Fibroblast of pulmonary artery (primary cell): ENCODE measurements at places on chromosomes 13 and 19.
A peak's percentile ranks its signal among the peaks of the same experiment; 100 is the strongest.

DNA sequence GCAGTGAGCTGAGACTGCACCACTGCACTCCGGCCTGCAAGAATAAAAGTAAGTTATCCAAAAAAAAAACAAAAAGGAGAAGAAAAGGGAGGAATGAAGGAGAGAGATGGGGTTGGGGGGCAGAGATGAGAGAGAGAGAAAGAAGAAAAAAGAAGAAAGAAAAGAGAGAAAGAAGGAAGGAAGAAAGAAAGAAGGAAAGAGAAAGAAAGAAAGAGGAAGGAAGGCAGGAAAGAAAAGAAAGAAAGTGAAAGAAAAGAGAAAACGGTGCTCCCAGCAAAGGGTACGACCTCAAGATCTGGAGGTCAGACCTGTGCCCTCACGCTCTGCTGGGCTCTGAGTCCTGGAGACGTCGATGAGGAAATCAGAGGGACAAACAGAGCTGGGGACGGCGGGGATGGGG, 3.7 kb downstream of the A1BG start:
- DNase-seq = no peak

DNA sequence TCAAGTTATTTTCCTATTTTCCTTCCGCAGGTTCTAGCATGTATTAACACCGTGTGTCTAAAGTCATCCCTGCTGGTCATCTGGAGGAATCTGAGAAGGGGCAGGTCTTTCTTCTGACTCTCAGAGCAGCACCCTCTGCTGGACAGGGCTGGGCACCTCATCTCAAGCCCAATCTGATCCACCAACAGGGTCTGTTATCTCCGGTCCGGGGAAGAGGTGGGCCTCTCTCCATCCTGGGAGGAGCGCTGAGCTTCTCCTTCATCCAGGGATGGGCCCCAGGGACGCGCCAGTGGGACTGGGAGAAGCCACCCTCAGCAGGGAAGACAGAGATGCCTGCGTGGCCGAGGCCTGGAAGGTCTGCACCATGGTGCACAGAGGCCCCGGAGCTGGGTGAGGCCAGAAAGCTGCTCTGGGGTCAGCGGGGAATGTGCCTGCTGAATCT, 26.0 kb upstream of the ZNF331 start:
- DNase-seq = peak; percentile 71

DNA sequence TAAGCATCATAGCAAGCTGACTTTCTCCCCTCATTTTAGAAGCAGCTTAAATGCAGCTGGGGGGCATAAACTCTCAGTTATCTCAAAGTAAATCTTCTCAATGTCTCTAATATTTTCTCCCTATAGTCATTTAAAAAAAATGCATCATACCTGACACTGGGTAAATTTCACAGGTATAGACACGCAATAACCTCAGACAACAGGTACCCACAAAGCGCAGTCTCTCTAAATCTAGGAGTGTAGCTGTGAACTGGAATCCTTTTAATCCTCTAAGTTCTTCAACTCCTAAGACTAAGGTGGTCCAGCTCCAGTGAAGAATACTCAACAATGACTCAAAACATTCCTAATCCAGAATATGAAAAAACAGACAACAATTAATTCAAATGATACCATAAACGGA, 141.2 kb downstream of the MYCBP2 start:
- no peak for DNase-seq

DNA sequence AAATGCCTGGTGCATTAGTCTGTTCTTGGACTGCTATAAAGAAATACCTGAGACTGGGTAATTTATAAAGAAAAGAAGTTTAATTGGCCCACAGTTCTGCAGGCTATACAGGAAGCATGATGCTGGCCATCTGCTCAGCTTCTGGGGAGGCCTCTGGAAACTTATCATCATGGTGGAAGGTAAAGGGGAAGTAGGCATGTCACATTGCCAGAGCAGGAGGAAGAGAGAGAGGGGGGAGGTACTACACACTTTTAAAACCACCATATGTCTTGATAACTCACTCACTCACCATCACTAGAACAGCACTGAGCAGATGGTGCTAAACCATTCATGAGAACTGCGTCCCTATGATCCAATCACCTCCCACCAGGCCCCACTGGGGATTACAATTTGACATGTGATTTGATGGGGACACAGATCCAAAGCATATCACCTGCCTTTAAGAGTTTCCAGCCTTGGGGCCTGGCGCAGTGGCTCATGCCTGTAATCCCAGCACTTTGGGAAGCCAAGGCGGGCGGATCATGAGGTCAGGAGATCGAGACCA, 219.0 kb downstream of the KATNAL1 start:
- no peak for DNase-seq

DNA sequence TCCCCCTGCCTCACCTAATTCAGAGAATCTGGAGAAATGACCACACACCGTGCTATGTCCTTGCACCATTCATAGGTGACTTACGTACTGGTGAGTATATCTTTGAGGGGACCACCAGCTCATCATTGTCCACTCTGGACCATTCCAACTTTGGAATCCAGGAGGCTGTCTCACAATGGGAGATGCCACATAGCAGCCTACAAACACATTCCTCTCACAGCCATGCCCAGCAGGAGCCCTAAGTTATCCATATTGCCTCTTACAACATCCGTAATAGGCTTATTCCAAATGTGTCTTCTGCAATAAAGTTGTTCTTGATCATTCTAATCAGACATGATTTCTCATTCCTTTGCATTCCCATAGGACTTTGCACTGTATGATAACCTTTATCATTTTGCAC, 436.7 kb downstream of the EFNB2 start:
- no peak for DNase-seq

- no peak for DNase-seq
Measured at GRCh38 chr19:29876414-29876813, 64.6 kb downstream of the CCNE1 start.

- DNase-seq = no peak
Measured at GRCh38 chr19:29277102-29277501, 64.2 kb upstream of the UQCRFS1 start.

DNA sequence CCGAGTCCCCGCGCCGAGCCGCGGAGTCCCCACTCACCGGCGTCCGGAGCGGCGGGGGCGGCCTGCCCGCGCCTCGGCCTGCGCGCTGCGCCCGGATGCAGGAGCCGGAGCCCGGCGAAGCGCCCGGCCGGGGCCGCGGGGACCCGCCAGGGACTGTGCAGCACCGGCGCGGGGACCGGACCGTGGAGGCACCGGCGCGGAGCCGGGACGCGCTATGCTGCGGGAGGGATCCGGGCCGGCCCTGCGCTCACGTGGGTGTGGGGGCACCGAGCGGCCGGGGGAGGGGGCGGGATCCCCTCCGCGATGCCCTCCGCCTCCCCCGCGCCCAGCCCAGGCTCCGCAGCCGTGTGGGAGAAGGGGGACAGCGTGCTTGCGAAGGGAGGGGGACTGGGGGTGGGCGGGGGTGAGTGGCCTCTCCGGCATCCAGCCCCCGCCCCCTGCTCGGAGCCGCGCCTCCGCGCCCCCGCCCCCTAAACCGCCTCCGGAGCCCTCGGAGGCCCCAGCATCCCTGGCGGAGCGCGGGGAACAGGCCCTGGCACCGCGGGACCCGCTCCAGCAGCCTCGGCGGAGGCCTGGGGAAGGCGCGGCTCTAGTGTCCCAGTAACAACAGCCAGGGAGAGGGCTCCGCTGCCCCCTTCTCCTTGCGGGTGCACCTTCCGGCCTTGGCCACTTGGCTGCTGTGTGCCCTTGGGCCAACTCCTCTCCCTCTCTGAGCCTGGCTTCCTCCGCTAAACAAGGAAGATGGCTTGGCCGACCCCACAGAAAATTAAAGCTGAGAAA, at the start of gene SLC1A6:
Gene SLC1A6, minus strand, starts transcription at position 389 of the 780 bp plus-strand sequence. CDS start 6,954 bp downstream, outside the sequence.
- no peak for DNase-seq

- DNase-seq = no peak
Measured at GRCh38 chr19:50257141-50257540, 53.7 kb downstream of the MYH14 start.

GRCh38 chr19:24069905-24070657, 16.9 kb upstream of the ZNF254 start:
- no peak for DNase-seq

DNA sequence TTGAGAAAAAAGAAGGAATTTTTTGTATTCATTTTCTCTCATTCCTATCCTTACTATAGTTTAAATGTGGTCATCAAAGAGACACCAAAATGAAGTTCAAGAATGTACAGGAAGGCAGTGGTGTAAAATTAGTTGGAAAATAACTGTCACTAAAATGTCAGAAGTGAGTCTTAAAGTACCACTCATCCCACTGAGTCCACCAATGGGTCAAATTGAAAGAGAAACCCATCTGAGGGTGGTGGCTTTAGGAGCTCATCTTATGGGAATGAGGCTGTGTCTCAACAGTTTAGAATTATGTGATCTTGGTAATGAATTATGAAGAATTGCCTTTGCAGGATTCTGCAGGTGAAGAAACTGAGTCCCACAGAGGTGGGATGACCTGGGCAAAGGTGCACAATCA, 403.5 kb downstream of the FGF9 start:
- DNase-seq = no peak

DNA sequence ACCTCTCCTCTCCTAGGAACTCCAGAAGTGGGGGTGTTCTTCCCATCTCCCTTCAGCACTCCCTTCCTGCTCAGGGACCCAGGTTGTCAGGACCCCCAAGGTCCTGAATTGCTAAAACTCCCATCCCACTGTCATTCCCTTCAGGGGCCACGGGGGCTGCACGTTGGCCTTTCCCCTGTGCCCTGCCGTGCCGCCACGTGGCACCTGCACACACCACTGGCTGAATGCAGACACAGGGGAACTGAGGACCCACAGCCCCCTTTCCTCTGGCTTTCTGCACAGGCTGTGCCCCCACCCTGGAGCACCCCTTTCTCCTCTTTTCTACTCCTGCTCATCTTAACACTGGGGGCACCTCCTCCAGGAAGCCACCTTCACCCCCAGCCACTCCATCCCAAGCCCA, 9.0 kb downstream of the SHANK1 start:
- DNase-seq = no peak

DNA sequence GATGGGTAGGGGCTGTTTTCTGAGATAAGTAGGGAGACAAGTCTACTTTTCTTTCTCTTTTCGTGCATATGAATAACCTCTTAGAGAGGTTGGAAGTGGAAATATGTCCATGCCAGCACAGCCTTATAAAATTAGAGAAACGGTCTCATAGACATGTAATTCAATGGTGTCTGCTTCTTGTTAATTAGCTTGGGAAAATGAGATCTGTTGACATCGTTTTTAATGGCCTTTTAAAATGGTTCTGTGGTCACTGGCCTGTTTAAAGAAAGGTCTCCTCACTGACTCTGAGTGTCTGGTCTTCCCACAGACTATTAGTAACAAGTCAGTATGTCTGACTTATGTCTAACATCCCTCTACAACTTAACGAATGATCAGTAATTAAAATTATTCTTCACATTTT, 487.1 kb downstream of the SLITRK6 start:
- no peak for DNase-seq

GRCh38 chr19:36668646-36669045, 2.0 kb upstream of the ZNF461 start:
- no peak for DNase-seq

- DNase-seq = no peak
Measured at GRCh38 chr19:47379381-47379938, 30.3 kb downstream of the DHX34 start.

- DNase-seq = peak; percentile 54
Measured at GRCh38 chr13:80550971-80551441, 210.1 kb upstream of the SPRY2 start.

- no peak for DNase-seq
Measured at GRCh38 chr13:24896061-24896460, 132.1 kb downstream of the RNF17 start.

GRCh38 chr13:53144826-53145225, 116.2 kb downstream of the OLFM4 start:
- DNase-seq = no peak

GRCh38 chr13:113292021-113292862, 4.8 kb upstream of the LAMP1 start:
- no peak for DNase-seq

DNA sequence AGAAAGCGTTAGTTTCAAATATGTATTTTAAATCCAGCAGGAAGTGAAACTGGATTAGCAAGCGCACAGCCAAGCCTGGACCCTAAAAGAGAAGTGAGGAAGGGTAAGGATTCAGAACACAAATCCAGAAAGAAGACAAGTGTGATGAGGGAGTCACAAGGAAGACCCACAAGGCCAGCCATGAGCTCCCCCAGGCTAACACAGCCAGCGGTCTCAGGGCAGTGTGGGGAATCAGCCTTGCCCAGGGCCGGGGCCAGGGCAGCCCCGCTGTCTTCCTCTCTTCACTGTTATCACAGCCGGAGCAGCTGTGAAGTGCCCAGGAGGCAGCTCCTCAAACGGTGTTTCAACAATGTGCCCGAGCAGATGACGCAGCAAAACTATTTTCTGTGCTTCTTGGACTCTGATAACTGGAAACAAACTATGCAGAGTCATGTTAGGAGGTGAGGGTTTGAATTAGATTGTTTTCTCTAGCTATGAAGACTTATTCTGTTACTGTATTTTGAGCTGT, 12.2 kb upstream of the CDC16 start:
- peak; percentile 80 for DNase-seq

DNA sequence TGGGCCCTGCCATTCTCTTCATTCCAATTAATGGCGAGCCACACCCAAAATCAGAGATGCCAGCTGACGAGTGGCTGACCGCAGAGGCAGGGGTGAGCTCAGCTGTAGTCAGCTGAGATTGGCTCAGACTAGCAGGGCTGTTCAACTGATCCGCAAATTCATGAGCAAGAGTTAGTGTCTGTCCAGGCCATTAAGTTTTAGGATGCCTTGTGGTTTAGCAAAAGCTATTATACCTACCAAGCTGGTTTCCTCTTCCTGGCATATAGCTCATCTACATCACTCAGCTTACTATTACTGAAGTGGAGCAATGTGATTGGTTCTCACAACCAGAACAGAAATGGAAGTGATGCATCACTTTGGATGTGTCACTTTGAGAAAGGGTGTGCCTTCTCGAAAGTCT, 148.7 kb downstream of the NALCN start:
- DNase-seq = no peak

GRCh38 chr13:47326061-47326460, 429.2 kb upstream of the HTR2A start:
- DNase-seq = peak; percentile 42

DNA sequence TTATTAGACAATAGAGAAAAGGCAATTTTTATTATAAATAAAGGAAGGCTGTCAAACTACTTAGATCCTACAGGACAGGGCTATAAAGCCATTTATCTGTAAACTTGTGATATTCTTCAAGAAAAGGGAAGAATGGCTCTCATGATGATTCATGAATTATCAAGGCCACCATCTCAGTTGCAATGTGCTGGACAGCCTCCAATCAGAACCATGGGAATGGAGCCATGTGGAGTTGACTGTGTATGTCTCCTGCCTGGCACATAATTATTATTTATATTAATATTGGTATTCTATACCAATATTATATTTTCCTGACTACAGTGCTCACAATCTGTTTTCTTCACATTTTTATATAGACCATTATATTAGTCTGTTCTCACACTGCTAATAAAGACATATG, 560.5 kb upstream of the MIR17HG start:
- peak; percentile 31 for DNase-seq

GRCh38 chr19:1302533-1303239, 17.0 kb downstream of the EFNA2 start:
- no peak for DNase-seq
